ENCODE measurements at places on chromosomes 6 and 20. TPM values are rescaled to one million over a fixed set of nuclear protein-coding genes. Genes with fewer than 3 reads are reported as not detected.

GRCh38 chr6:154457881-154458284 is 52.6 kb downstream of the CNKSR3 start:
- no peaks in the 10 kb centered on the region for H3K36me3 ChIP-seq
- no peak overlapping the region for H3K4me3 ChIP-seq
- peak overlapping the region; percentile 83 for H3K27ac ChIP-seq
- peaks cover 54% of the 10 kb centered on the region for H3K4me1 ChIP-seq
- DNase-seq = no peak

Gene SNPH
- polyA plus RNA-seq = 2.5 TPM

- H3K27me3 ChIP-seq = no peaks in the 10 kb centered on the region
- DNase-seq = no peak
- H3K4me3 ChIP-seq = no peak overlapping the region
Measured at GRCh38 chr6:131727467-131727866, 16.6 kb upstream of the CTAGE9 start.

DNA sequence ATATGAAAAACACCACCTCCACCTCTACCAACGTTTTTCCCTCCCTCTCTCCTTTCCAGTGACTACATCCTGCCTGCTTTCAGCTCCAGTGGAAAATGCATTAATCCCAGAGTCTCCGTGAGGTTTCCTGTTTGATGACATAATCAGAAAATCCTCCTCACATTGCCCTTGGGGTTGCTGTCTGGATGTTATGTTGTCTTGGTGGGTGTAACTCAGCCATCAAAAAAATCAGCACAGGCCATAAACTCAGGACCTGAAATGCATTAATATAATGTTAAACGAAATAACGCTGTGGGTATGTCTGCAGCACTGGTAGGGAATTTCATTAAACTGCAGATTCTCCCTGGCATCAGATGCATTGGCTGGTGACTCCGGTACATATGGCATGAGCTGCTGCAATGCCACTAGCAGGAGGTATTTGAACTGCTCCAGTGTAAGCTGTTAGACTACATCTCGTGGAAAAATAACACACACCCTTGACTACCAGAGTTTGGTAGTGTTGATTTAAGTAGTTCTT is 297.8 kb downstream of the PRL start:
- no peak overlapping the region for H3K4me3 ChIP-seq
- DNase-seq = peak; percentile 61
- peak overlapping the region; percentile 99 for H3K27ac ChIP-seq
